ENCODE measurements at places on chromosomes 6 and 20.
A peak's percentile ranks its signal among the peaks of the same experiment; 100 is the strongest.

DNA sequence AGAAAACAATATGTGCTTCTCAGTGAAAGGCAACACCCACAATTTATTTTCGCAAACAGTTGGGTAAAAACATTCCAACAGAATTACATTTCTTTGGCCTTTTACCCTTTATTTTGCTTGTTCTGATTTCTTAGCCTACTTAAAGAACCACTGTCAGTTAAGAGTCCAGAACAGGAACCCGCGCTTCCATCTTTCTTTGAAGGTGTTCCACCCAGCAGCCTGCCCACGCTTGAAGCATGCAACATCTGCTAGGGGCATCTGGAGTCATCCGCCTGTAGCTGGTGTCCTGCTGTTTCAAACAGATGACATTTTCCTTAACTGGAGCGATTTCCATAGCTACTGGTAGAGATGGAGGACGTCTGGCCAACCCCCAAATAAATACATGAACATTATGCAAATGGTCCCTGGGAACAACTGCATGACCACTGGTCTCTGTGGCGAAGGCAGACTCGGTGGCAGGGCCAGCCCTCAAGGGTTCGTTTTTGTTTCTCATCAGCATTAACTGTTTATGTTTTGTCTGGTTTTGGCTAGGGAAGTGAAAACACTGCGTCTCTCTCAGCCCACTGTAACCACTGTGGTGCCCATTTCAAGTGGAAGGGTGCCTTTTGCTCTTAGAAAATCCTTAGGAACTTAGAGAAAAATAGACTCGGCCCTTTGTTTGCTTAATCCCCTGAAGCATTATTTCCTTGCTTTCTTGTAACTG lies 51.6 kb downstream of the LAMA4 start:
- no peak for DNase-seq

DNA sequence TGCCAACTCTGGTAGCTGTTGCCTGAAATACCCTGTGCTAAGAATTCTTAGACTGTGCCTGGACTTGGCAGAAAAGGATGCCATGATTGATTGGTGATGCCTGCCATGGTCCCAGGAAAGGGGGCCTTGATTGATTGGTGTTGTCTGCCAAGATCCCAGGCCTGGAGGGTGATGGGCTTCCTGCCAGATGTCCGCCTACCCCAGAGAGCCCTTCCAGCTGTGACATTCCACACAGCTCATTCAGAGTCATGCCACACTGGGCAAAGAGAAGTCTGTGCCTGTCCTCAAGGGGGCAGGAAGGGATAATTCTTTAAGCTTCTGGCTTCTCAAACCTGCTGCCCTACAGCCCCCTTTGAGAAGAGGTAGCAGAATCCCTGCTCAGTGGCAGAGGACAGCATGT lies 24.6 kb downstream of the RIMS4 start:
- DNase-seq: no peak

- DNase-seq: no peak
Measured at GRCh38 chr6:84643778-84644177, 120.6 kb downstream of the TBX18 start.

GRCh38 chr6:99269207-99269606 lies 80.3 kb downstream of the FAXC start:
- DNase-seq: no peak

DNA sequence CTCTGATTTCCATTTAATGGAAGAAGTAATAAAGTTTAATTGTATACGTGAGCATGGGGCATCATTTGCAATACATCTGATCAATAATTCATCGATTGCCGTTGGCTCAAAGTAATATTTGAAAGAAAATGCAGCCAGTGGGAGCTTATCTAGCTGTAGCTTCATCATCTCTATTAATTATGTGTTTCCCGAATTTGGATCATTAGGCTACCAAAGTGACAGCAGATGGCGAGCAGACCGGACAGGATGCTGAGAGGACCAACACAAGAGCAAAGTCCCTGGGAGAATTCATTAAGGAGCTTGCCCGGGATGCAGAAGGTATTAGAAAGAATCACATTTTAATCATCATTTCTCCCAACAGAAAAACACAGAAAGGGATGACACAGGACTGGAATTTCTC lies 327.1 kb downstream of the ARHGAP18 start:
- DNase-seq: no peak

GRCh38 chr20:62740286-62741141 lies 31.9 kb downstream of the NTSR1 start:
- no peak for DNase-seq

DNA sequence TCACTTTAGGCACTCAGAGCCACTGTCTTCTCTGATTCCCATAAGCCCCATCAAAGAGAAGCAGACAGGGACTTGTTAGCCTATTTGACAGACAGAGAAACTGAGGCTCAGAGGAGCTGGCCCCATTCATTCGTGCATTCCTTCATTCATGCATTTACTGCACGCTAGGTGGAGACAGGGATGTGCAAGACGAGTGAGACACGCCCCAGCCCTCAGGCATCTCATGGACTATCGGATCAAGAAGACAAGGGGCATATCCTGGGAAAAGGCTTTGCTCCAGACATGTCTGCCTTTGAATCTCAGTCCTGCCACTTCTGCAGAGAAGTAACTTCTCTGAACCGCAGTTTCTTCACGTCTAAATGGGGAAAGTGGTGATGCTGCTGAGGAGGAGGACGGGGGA lies 54.1 kb downstream of the BPIFB1 start:
- DNase-seq: no peak

- DNase-seq: no peak
Measured at GRCh38 chr6:153957394-153957793, 81.6 kb upstream of the OPRM1 start.

DNA sequence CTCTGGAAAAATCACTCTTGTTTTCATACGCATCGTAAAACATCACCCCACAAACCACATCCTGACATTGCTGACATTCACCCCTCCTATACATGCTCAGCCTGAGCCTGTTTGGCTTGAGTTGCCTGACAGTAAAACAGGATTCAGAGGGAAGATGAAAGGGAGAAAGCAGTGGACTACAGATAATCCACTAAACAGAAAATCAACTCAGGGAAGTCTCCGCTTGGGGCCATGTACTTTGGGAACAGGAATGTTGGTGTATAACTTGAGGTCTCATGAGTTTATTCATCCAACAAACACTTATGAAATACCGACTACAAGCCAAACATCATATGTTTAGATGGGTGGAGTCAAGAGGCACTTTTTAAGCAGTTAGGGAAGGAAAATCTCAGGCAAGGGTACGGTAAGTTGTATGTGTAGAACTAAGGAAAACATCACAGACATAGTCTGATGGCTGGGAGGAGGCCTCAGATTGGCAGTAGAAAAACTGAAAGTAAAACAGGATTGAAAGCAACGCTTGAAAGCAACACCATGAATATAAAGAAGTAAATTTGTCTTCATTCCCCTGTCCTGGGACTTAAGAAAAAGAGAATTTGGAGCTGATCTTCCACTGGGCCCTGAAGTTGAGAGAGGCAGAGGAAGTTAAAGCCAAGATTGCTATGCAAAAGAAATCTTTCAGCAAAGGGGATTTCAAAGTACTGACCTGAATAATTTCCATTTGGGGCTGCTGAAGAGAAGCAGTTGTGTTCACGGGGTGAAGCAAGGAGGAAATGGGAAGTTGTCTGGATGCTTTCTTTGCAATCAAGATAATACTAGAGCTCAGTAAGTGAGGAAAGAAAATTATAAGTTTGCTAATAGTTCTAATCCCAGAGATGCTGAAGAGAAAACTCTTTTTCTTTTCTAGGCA lies 28.8 kb downstream of the PDE7B start:
- no peak for DNase-seq

GRCh38 chr20:40683221-40683893 lies 5.7 kb downstream of the MAFB start:
- DNase-seq: no peak

- no peak for DNase-seq
Measured at GRCh38 chr20:46903937-46904336, 9.3 kb downstream of the EYA2 start.

DNA sequence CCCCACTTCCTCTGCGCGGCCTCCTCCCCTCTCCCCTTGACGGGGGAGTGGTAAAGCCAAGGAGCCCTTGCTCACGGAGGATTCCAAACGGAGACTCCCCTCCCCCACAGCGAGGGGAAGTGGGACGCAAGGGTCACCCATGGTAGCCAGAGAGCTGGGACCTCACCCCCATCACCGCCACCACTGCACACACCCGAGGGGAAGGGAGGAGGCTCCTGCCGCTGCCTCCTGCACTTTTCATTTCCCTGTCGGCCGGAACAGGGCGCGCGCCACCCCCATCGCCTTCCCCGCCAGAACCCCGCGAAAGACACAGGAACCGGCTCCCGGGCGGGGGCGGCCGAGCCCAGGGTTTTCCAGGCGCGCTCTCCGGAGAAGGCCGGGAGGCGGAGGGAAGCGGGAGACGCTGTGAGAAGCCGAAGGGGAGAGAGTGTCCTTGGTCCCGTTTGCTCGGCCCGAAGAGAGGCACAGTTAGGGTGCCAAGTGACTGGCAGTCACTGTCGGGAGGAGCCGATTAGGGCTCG lies 789 bp downstream of the CCND3 start:
- no peak for DNase-seq

- DNase-seq: no peak
Measured at GRCh38 chr6:72938104-72938503, 287.2 kb downstream of the KHDC1L start.

- no peak for DNase-seq
Measured at GRCh38 chr20:40646361-40646760, 42.7 kb downstream of the MAFB start.

- DNase-seq: no peak
Measured at GRCh38 chr6:40986364-40986763, 52.7 kb downstream of the UNC5CL start.

DNA sequence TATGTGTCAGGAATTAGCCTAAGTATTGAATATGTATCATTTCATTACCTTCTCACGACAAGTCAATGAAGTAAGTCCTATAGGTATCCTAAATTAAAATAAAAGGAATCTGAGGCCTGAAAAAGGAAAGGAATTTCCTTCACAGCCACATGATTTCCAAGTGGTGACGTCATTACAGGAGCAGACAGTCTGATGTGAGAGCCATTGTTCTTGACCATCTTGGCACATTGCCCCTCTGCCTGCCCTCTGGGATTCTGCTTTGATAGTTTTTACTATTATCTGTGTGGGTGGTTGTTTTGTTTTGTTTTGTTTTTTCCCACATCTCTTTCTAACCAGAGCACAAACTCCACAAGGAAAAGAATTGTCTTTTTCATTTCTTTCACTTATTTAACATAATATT lies 219.8 kb upstream of the UFL1 start:
- peak; percentile 56 for DNase-seq

GRCh38 chr6:166587631-166588413 lies 1.3 kb upstream of the RAMACL start:
- no peak for DNase-seq

DNA sequence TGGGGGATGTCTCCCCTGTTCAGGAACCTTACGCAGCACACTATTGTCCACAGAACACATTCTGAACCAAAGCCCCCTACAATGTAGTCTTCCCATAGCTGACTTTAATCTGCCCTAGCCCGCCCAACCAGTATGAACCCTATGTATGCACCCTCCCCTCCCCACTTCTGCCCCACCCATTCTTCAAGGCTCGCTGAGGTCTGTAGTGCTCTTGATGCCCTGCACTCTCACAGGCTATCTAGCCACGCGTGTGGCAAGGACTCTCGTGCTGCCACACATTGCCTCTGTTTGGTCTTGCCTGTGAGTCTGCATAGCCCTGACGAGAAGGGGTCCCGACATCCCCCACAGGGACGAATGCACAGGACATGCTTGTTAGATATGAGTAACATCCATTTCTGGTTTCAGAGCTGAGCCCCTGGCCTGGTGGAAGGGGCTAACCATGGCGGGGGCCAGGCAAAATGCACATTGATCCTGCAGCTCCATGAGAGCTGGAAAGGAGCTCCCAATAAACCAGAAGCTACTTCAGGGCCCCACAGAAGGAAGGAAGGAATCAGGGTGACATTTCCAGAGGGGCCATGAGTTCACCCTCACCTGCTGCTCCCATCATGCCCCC lies 22.6 kb downstream of the MOCS1 start:
- DNase-seq: no peak

GRCh38 chr6:1775441-1775840 lies 165.7 kb downstream of the FOXC1 start:
- DNase-seq: no peak

- DNase-seq: no peak
Measured at GRCh38 chr20:42756991-42757390, 432.7 kb downstream of the PTPRT start.

DNA sequence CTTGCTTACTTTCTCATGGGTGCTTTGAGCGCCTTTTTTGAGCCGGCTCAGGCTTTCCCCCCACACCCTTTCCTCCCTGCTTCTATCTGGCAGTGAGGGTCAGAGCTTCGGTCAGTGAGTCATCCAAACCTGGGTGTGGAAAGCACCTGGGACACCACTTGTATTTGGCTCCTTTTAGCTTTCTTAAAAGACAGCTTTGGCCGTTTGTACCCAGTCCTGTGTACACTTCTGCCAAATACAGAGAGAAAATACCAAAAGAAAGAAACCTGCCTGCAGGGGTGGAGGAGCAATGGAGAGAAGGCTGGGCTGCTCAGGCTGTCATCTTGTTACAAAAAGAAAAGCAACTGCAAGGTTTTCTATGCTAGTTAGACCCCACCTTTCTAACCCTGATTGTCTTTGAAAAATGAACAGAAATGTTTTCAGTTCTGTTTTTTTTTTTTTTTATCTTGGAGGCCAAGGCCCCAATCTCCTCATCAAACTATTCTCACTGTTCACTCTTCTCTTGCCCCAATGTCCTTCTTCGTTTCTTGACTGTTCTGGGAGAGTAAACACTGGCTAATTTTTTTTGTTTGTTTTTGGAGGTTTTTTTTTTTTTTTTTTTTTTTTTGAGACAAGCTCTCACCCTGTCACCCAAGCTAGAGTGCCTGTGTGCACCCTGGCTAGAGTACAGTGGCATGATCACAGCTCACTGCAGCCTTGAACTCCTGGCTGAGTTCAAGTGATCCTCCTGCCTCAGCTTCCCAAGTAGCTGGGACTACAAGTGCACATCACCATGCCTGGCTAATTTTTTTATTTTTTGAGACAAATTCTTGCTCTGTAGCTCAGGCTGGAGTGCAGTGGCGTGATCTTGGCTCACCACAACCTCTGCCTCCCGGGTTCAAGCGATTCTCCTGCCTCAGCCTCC lies 76.4 kb downstream of the SSR1 start:
- no peak for DNase-seq

DNA sequence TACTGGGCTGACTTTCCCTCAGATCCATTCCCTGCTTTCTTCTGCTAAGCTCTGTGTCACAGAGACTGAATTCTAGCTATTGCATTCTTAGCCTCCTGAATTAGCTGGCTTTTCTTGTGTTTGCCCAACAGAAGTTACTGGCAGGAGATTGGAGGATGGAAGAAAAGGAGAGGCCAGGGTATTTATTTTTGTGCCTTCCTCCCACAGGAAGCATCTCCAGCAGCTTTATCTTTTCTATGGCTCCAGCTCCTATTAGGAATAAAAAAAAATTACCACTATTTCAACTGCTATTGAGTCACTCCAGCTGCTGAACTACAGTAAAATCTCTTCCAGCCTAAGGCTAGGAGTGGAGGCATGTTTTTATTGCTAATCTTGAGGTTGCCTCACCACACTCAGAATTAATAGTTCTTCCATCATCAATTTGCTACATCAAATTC lies 492.4 kb downstream of the RFPL4B start:
- DNase-seq: no peak

GRCh38 chr20:62123450-62124118 lies 1.3 kb downstream of the LSM14B start:
- DNase-seq: no peak

- no peak for DNase-seq
Measured at GRCh38 chr20:3660262-3661059, 2.7 kb downstream of the GFRA4 start.

GRCh38 chr20:25070821-25071473 lies 11.0 kb downstream of the VSX1 start:
- DNase-seq: no peak

GRCh38 chr20:23668477-23668951 lies 20.3 kb downstream of the CST4 start:
- peak; percentile 48 for DNase-seq

- no peak for DNase-seq
Measured at GRCh38 chr20:31567380-31567720, 37.7 kb upstream of the ID1 start.
